ENCODE measurements at places on chromosomes 2 and 18.

GRCh38 chr2:220946552-220946951, 625.6 kb downstream of the EPHA4 start:
- DNase-seq: no peak

- peak; percentile 40 for DNase-seq
Observed at GRCh38 chr2:19746611-19747309, 155.0 kb downstream of the TTC32 start.

DNA sequence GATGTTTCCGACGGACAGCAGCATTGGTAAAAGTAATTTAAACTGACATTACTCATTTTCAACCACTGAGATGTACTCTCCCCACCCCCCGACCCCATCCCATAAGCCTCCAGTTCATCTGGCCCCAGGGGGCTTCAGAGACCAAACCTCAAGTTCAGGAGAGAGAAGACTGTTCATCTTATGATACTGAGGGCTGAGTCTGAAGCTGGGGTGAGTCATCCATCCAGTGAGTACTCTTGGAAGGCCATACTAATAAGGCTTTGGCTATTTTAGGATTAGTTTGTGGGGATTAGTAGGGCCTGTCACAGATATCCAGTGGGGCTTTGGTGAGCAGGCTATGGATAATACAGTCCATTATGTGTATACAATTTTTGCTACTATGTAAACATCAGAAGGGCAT, 125.3 kb upstream of the APCDD1 start:
- no peak for DNase-seq

DNA sequence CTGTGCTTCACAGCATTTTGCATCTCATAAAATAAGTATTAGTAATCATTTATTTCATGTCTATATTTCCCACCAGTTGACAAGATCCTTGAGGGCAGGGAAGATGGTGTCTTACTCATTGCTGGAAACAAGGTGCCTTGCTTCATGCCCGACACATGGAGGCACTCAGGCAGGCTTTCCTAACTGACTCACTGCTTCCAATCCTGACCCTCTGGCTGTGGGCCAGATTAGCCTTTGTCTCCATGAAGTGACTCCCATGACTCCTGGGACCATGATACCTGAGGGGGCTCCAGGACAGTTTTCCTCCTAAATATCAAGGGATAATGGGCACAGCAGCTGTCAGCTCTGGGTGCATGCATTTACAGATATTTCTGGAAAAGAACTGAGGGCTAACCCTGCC, 275.1 kb downstream of the AGPS start:
- DNase-seq: no peak

DNA sequence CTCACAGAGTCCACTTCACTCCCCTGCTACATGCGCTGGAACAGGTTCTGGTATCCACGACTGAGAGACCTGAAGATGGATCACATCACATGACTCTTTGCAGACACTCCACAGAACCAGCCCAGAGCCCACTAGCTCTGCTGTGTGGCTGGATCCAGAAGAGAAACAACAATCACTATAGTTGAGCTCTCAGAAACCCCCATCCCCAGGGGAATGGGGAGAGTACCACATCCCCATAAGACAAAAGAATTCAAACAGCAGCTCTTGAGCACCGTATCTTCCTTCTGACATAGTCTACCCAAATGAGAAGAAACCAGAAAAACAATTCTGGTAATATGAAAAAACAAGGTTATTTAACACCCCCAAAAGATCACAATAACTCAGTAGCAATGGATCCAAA, 76.4 kb downstream of the ZSWIM2 start:
- DNase-seq: no peak

DNA sequence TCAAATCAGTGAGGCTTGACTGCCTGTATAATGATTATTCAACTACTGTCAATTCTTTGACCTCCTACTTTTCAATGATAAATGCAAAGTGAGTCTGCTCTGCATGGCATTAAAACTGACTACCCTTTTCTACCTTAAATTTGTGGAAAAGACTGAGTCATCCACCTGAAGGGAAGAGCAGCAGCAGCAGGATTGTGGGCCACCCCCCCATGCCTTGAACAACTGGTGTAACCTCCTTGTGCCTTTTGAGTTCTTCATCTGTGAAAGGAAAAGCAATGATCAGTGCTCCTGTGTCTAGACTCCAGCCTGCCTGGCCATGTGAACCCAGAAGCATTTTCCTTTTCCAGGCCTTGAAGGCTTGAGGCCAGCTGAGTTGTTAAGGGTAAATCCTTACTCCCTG, 102.9 kb downstream of the OSR1 start:
- DNase-seq: no peak

DNA sequence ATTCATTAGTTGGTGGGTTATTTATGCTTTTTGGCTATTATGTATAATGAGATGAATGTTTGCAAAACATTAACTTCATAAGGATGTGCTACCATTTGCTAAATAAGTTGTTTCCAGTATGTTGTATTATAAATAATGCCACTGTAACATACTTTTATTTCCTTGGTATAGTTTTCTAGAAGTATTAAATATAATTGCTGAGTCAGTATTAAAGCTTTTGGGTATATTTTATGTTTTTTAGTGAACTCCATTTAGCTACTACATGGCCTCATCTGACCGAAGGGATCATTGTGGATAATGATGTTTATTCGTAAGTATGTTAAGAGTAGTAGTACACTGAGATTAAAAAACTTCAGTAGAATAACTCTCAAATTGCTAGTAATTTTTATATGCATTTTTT, 73.8 kb downstream of the RAB3GAP1 start:
- DNase-seq: no peak

GRCh38 chr2:151657667-151658076, 76.6 kb downstream of the NEB start:
- DNase-seq: no peak

DNA sequence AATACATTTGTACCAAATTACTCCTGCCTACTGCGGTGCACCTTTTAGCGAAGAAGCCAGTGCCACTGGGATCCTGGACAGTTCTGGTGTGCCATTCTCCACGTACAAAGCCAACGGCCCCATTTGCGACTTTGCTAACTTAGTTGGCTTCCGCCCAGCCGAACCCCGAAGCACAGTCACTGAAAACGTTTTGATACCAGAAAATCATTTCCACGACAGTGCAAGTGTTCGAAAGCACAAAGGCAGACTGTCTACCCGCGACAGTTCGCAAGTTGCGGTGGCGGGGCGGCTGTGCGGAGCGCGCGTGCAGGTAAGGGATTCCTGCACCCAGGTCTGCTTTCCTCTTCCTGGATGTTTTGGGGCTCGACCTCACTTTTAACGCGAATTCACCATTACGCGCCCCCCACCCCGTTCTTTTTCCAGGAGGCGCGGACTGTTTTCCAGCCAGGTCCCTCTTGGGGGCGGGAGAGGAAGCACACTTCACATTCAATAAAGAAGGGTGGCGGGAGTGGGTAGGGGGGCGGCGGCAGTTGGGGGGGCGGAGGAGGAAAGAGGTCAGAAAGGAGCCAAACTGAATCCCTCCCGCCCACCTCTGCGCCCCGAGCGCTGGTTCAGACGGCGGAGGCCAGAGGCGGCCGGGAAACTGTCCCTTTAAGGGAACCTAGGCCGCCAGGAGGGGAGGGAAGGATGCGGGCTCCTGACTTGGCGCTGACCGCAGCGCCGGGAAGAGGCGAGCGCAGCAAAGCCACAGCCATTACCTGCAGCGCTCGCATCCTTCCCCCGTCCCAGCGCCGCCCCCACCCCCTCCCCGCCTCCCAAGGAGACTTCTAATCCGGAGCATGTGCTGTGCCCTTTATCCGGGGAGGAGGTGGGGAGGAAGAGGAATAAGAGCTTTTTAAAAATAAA, 107.4 kb upstream of the KCTD1 start:
- DNase-seq: peak; percentile 53

DNA sequence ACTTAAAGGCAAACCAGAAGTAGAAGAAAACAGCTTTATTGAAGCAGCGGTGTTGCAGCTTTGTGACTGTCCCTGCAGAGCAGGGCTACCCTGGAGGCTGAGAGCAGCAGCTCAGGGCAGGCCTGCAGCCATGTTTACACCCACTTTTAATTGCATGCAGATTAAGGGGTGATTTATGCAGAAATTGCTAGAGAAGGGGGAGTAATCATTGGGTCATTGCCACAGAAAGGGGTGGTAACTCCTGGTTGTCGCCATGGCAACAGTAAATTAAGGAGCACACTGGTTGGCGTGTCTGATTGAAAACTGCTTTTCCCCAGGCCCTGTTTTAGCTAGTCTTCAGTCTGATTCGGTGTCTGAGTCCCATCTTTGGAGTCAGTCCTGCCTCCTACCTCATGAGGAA, 195.4 kb upstream of the HDAC4 start:
- DNase-seq: no peak

DNA sequence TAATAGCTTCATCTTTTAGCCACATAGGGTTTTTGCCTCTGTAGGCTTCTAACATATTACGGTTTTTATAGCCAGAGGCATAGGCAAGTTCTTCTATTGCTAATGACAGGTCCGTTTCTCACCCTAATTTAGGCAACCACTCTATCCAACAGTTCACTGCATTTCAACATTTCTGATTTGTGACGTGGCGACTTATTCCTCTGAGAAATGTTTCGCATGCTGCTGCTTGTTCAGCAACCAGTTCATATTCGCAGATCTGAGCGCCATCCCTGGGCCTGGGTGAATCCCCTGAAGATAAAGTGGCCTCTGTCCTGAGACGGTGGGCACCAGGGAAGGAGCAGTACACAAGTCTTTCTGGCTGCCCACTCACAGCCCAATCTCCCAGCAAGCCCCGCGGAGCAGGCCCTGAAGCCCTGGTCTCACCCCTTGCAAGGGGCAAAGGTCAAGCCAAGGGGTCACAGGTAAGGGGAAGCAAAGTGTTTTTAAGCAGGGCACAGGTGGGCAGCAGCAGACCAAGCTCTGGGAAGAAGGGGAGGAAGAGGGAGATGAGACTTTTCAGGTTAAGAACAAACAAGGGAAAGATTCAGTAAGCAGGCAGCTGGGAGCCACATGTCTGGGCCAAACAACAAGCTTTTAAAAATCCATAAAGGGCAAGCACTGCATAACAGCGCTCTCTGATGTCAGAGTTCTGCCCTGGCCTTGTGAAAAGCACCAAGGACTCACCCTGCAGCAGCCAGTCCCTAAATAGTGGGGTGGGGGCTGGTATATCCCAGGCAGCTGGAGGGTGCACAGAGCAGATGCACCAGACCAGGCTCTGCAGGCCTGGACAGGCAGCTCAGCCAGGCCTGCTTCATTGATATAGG, 10.8 kb upstream of the COX7A2L start:
- no peak for DNase-seq

- DNase-seq: no peak
Observed at GRCh38 chr2:134089454-134089853, 164.4 kb upstream of the MGAT5 start.

- no peak for DNase-seq
Observed at GRCh38 chr2:109209412-109209811, 80.4 kb downstream of the SH3RF3 start.

- no peak for DNase-seq
Observed at GRCh38 chr18:75066936-75067335, 142.0 kb downstream of the PTGR3 start.

GRCh38 chr18:21660078-21660477, 44.5 kb downstream of the ABHD3 start:
- no peak for DNase-seq

DNA sequence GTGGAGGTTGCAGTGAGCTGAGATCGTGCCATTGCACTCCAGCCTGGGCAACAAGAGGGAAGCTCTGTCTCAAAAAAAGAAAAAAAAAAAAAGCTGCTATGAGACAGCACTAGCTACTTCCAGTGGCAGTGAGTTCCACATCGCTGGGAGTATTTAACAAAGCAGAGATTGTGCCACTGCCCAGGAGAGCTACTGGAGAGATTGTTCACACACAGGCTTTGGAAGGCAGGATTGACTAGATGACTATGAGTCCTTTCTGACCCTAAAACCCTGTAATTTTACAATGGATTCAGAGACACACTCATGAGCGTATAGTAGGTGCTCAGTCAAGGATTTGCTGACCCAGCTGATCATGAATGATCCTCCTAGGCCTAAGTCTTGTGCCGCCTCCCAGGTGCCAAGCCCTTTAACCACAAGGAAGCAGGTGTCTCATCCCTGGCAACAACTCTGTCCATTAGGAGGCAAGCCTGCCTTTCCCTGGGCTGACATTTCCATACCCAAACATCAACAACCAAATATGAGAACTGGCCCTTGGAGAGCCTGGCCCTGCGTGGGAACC, 45.0 kb upstream of the ODC1 start:
- no peak for DNase-seq

DNA sequence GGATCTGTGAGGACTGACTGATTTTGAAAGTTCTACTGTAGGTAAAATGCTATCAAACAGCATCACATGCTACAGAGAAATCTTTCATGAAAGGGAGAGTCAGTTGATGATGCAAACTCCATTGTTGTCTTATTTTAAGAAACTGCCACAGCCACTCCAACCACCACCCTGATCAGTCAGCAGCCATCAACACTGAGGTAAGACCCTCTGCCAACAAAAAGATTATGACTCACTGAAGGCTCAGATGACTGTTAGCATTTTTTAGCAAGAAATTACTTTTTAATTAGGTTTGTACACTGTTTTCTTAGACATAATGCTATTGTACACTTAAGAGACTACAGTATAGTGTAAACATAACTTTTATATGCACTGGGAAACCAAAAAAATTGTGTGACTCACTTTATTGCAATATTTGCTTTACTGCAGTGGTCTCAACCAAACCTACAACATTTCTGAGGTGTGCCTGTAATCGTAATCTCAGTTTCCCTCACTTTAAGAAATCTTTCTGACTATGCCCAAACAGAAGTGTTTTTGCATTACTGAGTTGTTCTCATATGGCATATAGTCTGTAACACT, 42.8 kb downstream of the METTL8 start:
- no peak for DNase-seq

DNA sequence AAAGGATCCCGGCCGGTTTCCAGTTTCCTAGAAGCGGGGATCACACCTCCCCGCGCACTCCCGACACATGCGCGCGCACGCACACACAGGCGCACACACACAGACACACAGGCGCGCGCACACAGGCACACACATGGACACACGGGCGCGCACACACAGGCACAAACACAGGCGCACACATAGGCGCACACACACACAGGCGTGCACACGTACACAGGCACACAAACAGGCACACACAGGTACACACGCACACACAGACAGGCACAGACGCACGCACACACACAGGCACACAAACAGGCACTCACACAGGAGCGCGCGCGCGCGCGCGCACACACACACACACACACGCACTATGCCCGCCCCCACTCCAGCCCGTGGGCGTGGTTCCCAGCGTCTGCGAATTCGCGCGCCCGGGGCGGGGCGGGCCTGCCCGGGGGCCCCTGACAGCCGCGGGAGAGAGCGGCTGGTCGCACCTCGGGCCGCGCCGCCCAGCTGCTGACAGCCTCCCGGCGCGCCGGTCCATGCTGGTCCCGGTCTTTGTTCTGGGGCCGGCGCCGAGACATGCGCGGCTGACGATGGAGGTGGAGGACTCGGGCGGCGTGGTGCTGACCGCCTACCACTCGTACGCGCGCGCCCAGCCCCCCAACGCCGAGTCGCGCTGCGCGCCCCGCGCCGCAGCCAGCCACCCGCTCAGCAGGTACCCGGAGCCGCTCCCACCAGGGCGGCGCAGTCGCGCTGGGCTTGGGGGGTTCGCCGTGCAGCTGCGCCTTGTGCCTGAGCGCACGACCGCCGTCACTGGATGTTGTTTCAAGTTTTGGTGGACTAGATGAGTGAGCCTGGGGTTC, at the start of gene ARHGAP28:
TSS of gene ARHGAP28 (plus strand) at position 470 of the 845 bp plus-strand sequence. CDS start at position 576, 106 bp downstream.
- peak; percentile 92 for DNase-seq

- DNase-seq: no peak
Observed at GRCh38 chr18:74745633-74746403, 148.1 kb downstream of the ZNF407 start.

GRCh38 chr18:35851286-35851970, 121.1 kb upstream of the RMP24 start:
- no peak for DNase-seq
